COLO829 (cell line): ENCODE measurements at places on chromosomes 13 and 19.

DNA sequence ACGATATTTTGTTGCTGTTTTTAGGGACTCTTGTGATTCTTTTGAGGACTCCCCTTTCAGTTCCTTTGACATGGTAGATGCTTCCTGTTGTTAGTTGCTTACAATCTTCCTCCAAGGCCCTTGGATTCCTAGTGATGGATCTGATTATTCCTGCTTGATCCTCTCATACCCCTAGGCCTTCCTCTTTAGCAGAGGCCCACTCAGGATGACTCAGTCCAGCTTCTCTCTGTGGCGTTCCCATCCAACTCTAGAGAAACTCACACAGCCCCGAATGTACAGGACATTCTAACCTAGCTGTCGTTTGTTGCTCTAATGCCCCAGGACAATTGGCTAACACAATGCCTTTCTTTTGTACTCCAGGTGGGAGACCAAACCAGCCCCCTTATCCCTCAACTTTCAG lies 191.4 kb downstream of the POSTN start:
- DNase-seq = no peak

- DNase-seq = peak; percentile 99
Observed at GRCh38 chr19:45178262-45179071, at the start of gene BLOC1S3. Gene BLOC1S3, plus strand, starts transcription at chr19:45178784. Its CDS starts 513 bp downstream, at chr19:45179297.

GRCh38 chr13:113671066-113672001 lies 4.3 kb downstream of the GRK1 start:
- DNase-seq = no peak

- peak; percentile 45 for DNase-seq
Observed at GRCh38 chr19:55447421-55448174, 4.5 kb upstream of the SHISA7 start.

DNA sequence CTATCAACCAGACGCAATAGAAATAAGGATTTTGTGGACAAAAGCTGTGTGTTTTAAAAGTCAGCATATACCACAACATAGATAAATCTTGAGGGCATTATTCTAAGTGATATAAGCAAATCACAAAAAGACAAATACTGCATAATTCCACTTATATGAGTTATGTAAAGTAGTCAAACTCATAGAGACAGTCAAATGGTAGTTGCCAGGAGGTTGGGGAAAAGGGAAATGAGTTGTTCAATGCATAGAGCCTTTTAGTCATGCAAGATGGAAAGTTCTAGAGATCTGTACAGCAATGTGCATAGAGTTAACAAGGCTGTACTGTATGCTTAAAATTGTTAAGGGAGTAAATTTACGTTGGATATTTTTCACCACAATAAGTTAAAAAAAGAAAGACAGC lies 244.7 kb downstream of the DCT start:
- DNase-seq = no peak

GRCh38 chr13:103147961-103148360 lies 81.7 kb upstream of the SLC10A2 start:
- no peak for DNase-seq

DNA sequence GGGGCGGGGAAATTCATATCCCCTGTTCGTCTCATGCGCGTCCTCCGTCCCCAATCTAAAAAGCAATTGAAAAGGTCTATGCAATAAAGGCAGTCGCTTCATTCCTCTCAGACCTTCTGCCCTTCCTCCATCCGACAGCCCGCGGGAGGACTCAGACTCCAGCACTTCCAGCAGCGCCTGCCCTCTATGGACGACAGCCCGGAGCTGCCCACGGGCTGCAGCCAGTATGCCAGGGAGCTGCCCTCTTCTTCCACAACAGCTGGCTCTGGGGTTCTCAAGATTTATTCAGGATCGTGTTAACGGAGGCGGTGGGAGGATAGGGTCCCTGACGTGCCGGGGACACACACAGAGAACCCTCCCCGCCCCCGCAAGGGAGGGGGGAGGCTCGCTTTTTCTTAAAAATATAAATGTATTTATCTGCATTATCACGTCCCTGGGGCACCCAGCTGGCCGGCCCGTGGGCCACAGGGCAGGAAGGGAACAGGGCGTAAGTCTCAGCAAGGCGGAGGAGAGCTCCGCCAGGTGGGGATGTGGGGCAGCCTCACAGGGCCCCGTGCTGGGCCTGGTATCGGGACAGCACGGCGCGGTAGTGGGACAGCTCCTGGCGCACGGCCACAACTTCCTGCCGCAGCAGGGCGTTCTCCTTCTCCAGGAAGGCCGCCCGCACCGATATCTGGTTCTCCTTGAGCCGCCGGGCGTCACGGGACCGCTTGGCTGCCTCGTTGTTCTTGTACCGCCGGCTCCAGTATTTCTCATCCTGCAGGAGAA lies 6.7 kb downstream of the DBP start:
- no peak for DNase-seq

DNA sequence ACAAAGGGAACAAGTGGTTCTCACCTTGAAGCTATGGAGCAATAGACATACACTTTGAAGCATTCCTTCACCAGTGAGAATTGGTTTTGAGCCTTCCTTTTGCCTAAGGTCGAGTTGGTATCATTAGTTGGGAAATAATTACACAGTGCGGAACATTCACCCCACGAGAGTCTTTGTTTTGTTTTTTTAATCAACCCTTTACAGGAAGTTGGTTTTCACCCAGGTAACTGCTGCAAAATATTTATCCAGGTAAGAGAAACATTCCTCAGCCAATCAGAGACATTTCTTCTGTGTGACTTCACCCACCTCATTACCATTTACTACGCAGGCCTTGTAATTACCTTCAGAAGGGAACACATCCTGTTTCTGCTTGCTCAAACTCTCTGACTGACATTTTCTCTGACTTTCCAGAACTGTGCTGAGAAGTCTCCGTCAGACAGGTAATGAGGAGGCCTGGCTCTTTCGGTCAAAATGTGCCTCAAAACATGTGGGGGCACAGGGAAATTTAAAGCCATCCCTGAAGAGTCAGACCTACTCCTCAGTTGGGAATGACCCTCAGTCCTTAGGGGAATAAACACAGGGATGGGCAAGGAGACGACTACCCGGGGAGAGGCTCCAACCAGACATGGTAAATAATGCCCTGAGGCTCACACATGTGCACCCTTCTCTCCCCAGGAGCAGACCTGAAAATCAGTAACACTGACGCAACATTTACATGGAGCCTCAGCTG lies 22.7 kb upstream of the SERP2 start:
- no peak for DNase-seq

DNA sequence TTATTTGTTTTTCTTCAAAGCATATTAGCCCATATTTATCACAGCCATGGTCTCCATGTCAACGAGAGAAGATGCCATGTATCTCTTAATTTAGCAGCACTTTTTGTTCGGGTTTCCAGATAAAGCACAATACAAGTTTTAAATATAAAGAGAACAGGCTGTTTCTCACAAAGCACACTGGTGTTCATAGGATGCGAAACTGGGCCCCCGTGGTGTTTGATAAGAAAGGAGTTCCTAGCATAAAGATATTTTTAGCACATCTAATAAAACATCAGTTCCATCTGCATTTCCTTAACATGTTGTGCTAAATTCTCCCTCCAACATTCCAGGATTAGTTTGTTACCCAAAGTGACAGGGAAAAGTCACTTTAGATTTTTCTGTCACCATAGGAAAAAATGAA lies 72.4 kb upstream of the EDNRB start:
- no peak for DNase-seq

DNA sequence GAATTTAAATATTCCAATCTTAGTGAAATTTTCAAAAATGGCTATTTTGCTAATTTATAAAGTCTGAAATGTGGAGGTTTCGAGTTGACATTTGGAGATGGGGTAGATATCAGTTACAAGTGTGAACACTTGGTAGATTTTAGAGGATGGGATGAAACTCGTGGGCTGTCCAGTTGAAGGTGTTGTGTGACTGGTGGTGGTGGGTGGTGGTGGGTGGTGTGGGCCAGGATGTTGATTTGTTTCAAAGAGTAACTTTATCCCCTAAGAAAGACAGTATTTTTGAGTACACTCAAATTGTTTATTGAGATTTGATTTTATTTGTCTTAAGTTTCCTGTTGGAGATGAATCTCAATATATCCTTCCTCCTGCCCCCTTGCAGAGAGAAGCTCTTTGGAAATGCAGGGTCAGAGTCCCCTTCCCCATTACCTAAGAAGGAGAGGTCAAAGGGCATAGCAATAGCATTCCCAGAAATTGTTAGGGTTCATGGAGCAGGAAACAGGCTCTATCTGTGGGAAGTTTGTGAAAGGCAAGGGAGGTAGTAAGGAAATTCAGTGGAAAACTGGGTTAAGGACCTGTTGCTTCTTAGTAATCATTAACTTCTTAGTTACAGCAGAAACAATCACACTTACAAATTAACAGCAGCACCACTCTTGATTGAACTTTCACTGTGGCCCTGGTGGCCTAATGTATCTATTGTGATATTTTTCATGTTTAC lies 133.6 kb upstream of the RNF113B start:
- no peak for DNase-seq

GRCh38 chr19:57465680-57466381 lies 8.9 kb upstream of the VN1R1 start:
- DNase-seq = peak; percentile 23

DNA sequence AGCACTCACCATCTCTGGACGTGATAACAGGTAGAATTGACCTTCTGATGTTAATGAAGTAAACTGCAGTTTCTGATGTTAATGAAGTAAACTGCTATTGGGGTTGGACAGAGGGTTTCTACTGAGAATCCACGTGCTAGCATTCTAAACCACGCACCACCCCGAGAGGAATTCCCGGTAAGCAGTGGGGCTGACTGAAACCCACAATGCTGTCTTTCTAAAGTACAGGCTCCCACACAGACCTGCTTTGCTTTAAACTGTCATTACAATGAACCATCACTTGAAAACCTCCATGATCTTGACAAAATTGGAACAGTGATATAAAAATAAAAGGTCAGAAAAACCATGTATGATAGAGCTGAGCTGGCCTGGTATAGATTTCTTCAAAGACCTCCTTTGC lies 559.0 kb downstream of the FGF9 start:
- no peak for DNase-seq

DNA sequence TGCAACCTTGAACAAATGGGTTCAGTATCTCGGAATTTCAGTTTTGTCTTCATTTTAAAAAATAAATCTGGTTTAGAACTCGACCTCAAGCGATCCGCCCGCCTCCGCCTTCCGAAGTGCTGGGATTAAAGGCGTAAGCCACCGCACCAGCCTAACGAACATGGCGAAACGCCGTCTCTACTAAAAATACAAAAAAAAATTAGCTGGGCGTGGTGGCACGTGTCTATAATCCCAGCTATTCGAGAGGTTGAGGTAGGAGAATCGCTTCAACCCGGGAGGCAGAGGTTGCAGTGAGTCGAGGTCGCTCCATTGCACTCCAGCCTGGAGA lies 571 bp downstream of the ZNF302 start:
- no peak for DNase-seq

GRCh38 chr13:90738881-90739280 lies 608.6 kb upstream of the MIR17HG start:
- DNase-seq = no peak

DNA sequence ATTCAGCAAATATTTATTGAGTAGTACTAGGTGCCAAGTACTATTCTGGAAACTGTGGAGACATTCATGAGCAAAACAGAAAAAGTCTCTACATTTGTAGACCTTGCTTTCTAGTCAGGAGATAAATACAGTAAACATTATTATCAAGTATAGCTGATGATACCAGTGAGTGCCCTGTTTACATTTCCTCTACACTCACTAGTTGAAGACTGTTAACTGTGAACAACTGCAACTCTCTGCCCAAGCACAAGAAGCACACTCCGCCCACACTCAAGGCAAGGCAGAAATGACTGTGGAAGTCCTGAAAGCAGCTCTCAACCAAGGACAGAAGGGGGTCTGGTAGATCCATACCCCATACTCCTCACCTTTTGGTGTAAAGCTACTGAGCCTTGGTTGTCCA lies 837.0 kb downstream of the DIAPH3 start:
- no peak for DNase-seq

GRCh38 chr13:50580684-50581305 lies 262.7 kb downstream of the DLEU7 start:
- no peak for DNase-seq

DNA sequence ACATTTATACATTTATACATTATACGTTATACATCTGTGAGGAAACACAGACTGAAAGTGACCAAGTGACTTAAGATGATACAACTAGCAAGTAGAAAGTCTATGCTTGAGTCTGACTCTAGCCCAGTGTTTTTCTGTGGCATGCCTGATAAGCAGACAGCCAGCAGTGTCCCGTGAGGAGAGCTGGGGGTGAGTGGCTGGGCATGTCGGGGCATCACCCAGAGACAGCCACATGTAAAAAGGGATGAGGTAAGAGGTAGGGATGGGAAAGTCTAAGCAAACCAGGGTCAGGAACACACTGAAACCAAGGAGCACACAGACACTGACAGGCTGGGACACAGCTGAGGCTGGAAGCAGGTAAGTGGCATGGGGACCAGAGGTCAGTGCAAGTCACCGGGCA lies 333.2 kb downstream of the FOXO1 start:
- no peak for DNase-seq

DNA sequence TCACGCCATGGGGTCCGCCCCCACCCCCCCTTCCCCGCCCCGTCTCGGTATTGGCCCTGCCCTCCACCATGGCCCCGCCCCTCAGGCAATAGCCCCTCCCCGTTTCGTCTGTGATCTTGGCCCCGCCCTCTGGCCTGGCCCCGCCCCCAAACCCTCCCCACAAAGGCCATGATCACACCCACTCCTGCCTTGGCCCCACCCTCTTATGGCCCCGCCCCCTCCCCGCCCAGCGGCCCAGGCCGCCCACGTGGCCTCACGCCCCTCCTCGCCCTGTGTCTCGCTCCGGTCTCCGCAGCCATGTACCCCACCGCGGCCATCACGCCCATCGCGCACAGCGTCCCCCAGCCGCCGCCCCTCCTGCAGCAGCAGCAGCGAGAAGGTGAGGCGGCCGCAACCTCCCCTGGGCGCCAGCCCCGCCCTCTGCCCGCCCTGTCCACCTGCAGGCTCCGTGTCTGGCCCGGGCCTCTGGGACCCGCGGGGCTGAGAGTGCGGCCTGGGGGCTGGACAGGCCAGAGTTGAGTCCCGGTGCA lies 61.3 kb downstream of the CELF5 start:
- no peak for DNase-seq

DNA sequence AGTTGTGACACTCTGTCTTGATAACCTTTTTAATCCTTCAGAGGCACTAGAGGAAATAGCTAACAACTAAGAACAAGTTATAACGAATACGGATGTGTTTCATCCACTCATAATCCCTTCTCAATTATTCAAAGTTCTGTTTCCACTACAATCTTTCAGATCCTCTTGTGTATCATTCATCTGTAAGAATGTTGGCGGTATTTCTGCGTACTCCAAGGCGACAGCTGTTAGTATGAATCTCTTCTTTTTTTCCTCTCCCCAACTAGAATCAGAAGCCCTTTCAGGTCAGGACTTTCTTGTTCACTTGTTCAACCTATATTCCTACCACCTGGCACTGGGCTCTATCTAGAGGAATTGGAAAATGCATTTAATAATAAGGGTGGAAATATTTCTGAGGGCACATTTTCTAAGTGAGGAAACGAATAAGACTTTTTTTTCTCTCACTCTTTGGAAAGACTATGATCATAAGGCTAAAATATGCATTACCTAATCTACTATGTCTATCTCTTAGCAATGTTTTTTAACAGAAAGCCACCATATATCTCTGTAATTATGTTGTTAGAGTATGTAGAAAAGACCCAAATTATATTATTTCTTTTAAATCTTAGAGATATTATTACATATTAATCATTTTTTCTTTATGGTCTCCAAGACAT lies 492.9 kb downstream of the PCDH20 start:
- DNase-seq = no peak

GRCh38 chr19:48499316-48500090 lies 12.1 kb downstream of the LMTK3 start:
- DNase-seq = no peak
